ENCODE measurements at places on chromosomes 1 and 21. TPM values are rescaled to one million over a fixed set of nuclear protein-coding genes. Genes with fewer than 3 reads are reported as not detected.

DNA sequence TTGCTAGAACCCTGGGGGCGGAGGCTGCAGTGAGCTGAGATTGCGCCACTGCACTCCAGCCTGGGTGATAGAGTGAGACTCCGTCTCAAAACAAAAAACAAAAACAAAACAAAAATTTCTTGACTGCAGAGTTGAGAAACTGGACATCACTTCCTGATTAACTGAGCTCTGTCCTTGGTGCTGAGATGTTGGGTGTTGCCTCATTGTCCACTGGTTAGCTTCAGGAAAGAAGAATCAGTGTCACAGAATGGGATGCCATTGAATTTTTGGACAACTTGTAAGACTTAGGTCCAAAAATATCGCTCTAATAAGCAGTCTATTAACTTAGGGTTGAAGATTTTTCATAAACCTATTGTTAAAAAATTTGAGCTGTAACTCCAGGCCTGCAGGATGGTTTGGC is 23.8 kb upstream of the KCNA10 start:
- no peak for DNase-seq

DNA sequence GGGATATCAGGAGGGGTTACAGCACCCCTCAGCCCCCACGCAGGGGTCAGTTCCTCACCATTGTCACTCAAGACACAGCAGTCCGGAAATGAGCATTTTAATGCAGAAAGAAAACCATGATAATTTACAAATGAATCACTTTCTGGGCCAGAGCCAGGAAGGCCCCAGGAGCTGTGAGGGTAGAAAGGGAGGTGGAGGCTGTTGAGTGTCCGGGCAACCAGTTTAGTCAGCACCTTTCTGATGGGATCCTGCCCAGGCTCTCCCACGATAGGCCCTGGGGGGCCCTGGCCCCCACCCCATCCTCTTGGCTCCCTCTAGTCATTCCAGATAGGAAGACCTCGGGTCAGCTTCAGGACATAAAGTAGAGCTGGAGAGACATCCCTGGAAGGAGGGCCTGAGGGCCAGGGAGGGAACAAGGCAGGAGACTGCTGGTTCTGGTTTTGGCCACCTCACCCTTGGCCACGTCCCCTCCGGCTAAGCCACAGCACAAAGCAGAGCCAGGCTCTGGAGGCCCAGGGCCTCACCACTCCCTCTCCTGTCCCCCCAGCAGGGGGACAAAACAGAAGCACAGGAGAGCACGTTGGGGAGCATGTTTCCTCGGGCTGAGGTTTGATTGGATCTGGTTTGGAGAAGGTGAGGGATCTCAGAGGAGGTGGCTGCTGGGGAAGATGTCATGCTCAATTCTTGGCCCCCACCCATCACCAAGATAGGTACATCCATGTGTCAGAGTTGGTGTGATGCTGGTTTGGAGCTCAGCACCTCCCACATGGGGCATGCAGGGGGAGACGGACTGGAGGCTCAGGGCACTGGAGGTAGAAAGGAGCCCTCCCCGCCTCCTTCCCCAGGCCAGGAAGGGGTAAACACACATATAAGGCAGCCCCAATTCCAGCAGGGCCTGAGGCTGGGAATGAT is 20.6 kb downstream of the ETNK2 start:
- no peak for DNase-seq

- DNase-seq: no peak
These were observed 5.8 kb downstream of the INKA2 start for GRCh38 chr1:111733183-111733991.

DNA sequence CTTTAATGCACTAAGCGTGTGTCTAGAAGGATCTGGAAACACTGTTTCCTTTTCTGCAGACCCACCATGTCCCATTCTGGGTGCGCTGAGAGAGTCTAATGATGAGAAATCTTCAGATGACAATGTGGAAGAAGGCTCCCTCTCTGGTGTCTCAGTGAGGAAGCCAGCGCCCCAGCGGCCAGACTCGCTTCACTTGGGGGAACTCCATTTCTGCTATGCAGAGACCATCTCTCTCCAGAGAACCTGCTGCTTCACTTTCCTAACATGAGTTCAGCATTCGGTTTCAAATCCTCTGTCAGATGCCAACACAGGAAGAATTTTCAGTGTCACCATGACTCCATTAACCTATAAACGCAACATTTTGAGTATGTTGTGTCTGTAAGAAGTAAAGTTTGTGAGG is 121.8 kb downstream of the SYF2 start:
- DNase-seq: no peak

DNA sequence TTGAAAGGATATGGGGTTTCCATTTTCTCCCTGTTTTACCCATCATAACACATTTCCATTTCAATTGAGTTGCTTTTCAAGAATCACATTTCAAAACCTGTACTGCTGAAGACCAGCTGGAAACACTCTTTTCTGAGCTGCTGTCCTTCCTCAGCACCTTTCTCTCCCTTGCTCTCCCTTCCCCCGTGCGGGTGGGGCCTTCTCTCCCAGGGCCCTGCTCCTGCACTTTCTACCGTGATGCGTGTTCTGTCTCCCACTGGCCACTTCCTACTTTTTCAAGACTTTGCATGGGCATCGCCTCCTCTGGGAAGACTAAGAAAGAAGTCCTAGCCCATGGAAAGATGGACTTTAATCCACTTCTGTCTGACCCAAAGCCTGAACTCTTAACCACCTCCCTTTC is 390.4 kb downstream of the PTPRU start:
- DNase-seq: no peak

DNA sequence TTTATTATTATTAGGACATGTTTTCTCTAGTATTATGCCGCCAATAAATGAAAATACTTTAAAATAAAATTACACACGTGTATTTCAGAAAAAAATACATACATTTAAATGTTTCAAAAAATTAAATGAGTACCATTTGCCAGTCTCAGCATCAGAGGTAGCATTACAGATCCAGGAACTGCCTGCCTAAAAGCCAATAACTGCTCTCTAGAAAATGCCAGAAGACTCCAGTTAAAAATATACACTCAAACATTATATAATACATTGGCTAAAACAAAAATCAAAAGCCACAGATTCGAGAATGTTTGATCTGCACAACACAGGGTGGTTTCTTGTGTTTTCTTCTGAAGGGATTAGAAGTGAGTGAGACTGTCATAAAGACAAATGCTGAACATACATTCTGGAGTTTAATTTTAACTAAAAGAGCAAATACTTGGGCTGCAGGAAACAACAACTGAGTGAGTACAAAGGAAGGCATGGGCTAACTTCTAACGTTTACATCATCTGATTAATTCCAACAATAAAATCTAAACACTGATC is 105.5 kb downstream of the RERE start:
- DNase-seq: no peak

PRAMEF14 gene
- total RNA-seq: not detected

DNA sequence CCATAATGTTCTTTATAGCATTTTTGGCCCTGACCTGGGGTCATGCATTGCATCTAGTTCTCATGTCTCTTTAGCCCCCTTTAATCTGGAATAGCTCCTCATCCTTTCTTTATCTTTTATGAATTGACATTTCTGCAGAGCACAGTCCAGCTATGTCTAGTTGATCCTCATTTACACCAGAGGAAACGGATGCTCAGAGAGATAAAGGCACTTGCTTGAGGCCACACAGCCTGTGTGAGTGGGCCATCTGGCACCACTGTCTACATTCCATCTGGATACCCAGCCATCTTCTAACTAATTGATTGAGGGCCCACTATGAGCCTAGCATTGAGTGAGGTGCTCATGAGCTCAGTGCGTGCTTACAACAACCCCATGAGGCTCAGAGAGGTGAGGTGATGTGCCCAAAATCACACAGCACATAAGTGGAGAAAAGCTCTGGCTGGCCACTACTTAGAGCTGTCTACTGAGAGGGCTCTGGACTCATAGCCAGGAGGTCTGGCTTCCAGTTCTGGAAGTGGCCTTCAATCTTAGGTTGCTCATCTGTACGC is 3.5 kb downstream of the HPCA start:
- DNase-seq: no peak

GRCh38 chr1:222926566-222926965 is 111.7 kb downstream of the DISP1 start:
- DNase-seq: no peak
